ENCODE measurements at places on chromosomes 11 and 22. TPM values are rescaled to one million over a fixed set of nuclear protein-coding genes. Genes with fewer than 3 reads are reported as not detected.

- no peak for DNase-seq
Observed at GRCh38 chr11:118084247-118084646, 2.5 kb downstream of the SMIM35 start.

- DNase-seq, result no peak
Observed at GRCh38 chr11:99592266-99592665, 571.5 kb downstream of the CNTN5 start.

GRCh38 chr22:47836957-47837356 lies 1074.5 kb downstream of the TBC1D22A start:
- no peak for DNase-seq

GRCh38 chr11:84993386-84993785 lies 633.8 kb downstream of the DLG2 start:
- peak; percentile 6 for DNase-seq

DNA sequence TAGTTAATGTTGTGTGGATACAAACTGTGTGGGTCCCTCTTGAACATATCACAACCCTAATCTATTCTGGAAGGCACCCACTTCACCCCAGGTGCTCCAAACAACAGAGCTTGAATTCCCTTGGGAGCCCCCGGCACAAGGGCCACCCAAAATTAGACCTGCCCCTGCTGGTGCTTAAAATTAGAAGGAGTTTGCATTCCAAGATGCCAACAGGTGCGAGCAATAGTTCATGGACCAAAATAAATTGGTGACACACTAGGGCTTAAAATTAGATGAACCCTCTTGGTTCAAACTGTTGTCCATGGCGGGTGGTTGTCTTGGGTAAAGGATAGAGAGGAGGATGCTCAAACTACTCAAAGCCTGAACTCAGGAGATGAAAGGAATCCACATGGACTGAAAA lies 291.5 kb downstream of the MN1 start:
- no peak for DNase-seq

- DNase-seq, result peak; percentile 32
Observed at GRCh38 chr11:119377112-119377901, 4.2 kb downstream of the USP2 start.

- DNase-seq, result no peak
Observed at GRCh38 chr11:105297463-105297862, 157.9 kb upstream of the CARD18 start.

- DNase-seq, result peak; percentile 99
Observed at GRCh38 chr11:68127714-68128681, 6.8 kb upstream of the CHKA start.

DNA sequence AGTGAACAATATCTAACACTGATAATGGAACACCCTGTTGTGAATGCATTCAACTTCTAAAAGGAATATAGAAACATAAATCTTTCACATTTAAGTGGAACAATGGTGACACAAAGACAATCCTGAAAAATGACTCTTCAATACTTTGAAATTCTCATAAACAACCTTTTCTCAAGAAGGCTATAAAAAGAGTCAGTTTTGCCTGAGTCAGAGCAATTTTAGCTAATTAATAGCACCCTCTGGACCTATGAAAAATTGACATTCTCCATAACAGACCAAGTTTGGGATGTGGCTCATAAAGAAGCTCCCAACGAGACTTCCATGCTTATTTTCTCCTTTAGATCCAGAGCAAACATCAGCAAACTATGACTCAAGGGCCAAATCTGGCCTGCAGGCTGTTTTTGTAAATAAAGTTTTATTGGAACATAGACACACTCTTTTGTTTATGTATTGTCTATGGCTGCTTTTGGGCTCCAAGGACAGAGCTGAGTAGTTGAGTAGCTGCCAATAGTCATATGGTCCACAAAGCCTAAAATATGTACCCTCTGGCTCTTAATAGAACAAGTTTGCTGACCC lies 108.0 kb downstream of the MAML2 start:
- DNase-seq, result no peak

- DNase-seq, result peak; percentile 64
Observed at GRCh38 chr22:27809226-27809603, 7.7 kb upstream of the MN1 start.

- DNase-seq, result no peak
Observed at GRCh38 chr11:26865703-26866102, 128.2 kb upstream of the FIBIN start.

DNA sequence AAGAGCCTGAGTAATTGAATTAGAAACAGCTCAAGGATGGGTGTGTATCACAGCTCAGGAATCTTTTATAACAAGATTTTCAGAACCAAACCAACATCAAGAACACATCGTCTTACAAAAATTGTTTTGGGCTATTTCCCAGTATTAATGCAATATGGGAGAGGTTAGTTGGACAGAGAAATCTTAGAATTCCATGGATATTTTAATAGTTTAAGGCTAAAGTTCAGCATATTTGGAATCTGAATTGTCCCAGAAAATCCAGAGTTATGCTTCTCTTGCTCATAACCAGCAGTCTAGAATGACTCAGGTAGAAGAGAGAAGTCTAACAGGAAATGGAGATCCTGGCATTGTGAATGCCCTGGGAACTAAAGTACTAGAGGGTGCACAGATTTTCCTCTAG lies 74.6 kb downstream of the ADM start:
- no peak for DNase-seq

DNA sequence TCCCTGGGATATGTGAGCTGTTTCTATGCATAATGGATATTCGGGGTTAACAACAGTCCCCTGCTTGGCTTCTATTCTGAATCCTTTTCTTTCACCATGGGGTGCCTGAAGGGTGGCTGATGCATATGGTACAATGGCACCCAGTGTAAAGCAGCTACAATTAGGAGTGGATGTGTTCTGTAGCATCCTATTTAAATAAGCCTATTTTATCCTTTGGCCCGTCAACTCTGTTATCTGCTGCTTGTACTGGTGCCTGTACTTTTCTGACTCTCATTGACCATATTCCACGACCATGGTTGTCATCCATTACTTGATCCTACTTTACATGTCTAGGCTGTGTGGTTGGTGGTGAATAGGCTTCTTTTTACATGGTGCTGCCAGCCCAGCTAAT lies 1.3 kb downstream of the TUG1 start:
- DNase-seq, result no peak

DNA sequence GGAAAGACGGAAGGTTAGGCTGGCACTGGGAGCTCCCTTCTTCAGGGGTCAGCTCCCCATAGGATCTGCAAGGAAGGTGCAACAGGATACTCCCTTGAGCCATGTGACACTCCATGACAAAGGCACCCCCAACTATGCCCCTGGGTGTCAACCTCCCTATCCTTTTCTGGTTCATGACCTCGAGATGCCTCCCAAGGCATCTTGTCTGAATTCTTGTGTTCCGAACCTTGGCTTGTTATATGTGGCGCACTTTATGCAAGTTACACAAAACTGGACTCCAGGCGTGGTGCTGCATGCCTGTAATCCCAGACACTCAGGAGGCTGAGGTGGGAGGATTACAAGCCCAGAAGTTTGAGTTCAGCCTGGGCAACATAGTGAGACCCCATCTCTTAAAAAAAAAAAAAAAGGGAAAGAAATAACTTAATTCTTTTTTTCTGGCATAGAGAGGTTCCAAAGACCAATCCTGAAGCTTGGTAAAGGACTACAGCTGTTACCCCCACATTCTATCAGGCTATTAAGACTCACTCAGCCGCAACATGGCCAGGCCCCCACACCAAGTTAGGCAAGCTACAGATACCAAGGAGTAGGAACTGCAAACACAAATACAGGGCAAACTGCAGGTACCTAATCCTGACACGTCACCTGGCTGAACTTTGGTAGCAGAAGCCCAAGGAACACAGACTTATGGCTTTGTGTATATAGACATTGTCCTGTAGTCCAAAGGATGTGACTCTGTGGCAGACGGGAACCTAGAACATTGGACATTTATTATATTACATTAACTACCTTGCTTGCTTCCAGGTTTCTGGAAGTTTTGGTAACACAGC lies 1.4 kb downstream of the C11orf24 start:
- no peak for DNase-seq

GRCh38 chr11:129451524-129451923 lies 75.9 kb downstream of the BARX2 start:
- DNase-seq, result no peak

DNA sequence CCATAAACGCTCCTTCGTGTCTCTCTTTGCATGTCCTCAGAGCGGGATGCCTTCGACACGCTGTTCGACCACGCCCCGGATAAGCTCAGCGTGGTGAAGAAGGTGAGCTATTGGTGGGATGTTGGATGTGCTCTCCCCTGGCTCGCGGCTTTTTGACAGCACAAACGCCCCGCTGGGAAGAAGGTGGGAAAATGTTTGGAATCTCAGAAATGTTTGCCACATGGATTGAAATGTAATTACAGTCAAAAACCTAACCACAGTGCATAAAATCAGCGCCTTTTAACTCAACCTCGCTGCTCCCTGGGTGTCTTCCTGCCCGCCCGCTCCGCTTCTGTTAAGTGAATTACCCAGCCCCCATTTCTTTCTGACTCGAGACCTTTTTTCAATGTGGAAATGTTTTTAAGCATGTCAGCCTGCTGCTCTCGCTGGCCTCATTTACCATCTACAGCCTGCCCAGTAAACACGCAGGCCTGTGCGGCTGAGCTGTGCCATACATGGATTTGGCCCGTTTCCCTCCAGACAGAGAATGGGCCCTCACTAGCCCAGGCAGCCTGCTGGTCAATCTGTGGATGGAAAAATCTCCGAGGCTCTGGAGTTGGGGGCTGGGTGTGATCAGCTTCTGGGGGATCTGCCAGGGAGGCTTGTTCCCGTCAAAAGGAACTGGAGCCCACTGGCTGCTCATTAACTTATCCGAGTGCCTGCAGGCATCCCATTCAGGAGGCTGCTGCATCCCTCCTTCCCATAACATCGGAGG lies 32.7 kb upstream of the PARVG start:
- peak; percentile 87 for DNase-seq

PAAF1 gene
- total RNA-seq, result 19.5 TPM

SLC22A12 gene
- not detected for total RNA-seq

C22orf31 gene
- total RNA-seq, result not detected

NEFH gene
- total RNA-seq, result 2.0 TPM

GGTLC2 gene
- not detected for total RNA-seq

GAL3ST3 gene
- total RNA-seq, result 23.1 TPM

CDC42BPG gene
- total RNA-seq, result 2.3 TPM

HSPB2 gene
- not detected for total RNA-seq

NXPE1 gene
- not detected for total RNA-seq

Measured in H7 (cell line).